ENCODE measurements at places on chromosomes 12 and 14. TPM values are rescaled to one million over a fixed set of nuclear protein-coding genes. Genes with fewer than 3 reads are reported as not detected.

The ABHD12B gene
- 0.52 TPM for polyA plus RNA-seq

The RFX4 gene
- 0.13 TPM for polyA plus RNA-seq

The EEF1AKMT3 gene
- 8.0 TPM for polyA plus RNA-seq

The FAM222A gene
- polyA plus RNA-seq = 6.3 TPM

The DPF3 gene
- 3.5 TPM for polyA plus RNA-seq

The SRGAP1 gene
- 8.6 TPM for polyA plus RNA-seq

The TGM1 gene
- polyA plus RNA-seq = 8.6 TPM

The PIWIL1 gene
- 0.19 TPM for polyA plus RNA-seq

The PCED1B gene
- 4.3 TPM for polyA plus RNA-seq

The COL2A1 gene
- polyA plus RNA-seq = 9.0 TPM

GRCh38 chr12:47887529-47887928 is 17.3 kb downstream of the VDR start:
- no peaks in the 10 kb centered on the region for H3K27me3 ChIP-seq
- H3K27ac ChIP-seq = peak overlapping the region; percentile 67
- H3K4me1 ChIP-seq = peaks cover 35% of the 10 kb centered on the region
- no peak overlapping the region for H3K4me3 ChIP-seq

DNA sequence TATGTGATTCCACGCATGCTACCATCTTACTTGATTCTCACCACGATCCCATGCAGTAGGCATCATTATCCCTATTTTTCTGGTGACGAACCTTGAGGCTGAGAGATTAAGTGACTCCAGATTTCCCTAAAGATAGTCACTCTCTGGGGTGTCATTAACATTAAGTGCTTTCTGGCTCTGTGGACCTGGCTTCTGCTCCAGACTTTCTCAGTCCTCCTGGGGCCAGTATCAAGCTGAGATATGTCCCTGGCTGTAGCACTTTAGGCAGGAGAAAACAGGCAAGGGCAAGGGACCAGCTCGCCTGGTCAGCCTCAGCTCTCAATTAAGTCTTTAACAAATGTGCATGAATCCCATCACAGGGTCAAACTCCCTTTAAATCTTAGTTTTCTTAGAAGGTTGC is 38.3 kb upstream of the PRB2 start:
- H3K27ac ChIP-seq = no peak overlapping the region
- no peak for DNase-seq
- H3K36me3 ChIP-seq = no peaks in the 10 kb centered on the region
- H3K4me1 ChIP-seq = no peaks in the 10 kb centered on the region
- no peaks in the 10 kb centered on the region for H3K27me3 ChIP-seq
- H3K4me3 ChIP-seq = no peak overlapping the region

DNA sequence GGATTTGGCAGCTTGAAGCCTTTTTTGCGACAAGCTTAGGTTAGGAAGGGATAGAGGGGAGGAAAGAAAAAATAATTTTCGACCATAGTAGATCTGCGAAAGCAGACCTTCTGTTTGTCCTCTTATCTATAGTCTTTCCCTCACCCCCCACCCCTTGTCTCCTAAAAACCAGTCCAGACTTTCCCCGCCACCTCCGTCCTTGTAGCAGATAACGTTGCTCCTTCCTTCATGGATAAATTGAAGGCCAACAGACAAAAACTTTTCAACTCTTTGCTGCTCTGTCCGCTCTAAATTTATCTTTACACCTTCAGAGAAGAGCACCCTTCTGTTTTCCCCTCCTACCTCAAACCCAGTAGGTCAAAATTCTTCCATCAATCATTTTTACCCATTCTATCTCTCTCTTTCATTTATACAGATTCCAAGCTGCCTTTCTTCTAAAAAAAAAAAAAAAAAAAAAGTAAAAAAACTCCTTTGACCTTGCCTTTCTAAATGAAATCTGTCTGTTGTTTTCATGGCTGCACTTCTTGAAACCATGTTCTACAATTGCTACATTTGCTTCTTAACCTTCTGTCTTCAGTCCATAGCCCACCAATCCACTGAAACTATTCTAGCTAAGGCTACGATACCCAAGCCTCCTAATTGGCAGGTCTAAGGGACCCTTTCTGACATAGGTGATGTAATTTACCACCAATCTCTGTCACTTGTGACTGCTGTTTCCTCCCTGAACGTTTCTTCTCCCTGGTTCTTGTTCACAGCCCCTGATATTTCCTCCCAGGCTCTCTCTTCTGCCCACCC is 11.1 kb upstream of the NEMF start:
- DNase-seq = peak; percentile 48
- no peaks in the 10 kb centered on the region for H3K36me3 ChIP-seq
- no peaks in the 10 kb centered on the region for H3K27me3 ChIP-seq
- H3K4me1 ChIP-seq = peaks cover 9% of the 10 kb centered on the region

DNA sequence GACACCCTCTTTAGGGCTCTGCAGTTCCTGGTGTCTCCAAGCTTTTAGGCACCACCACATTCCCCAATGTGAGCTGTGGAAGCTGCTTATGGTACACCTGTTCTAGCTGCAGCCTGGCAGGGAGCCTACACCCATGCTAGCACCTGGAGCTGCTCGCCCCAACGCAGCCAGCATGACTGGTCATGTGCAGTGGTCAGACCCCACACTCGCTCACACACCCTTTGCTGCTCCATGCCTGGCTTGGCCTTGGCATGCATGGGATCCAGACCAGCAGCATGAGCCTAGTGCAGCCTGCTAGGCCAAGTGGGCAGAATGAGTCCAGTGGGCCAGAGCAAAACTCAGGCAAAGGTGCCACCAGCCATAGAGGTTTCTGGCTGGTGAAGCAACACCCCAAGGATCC is 86.4 kb upstream of the OSBPL8 start:
- no peaks in the 10 kb centered on the region for H3K4me1 ChIP-seq
- H3K4me3 ChIP-seq = no peak overlapping the region
- H3K36me3 ChIP-seq = no peaks in the 10 kb centered on the region

DNA sequence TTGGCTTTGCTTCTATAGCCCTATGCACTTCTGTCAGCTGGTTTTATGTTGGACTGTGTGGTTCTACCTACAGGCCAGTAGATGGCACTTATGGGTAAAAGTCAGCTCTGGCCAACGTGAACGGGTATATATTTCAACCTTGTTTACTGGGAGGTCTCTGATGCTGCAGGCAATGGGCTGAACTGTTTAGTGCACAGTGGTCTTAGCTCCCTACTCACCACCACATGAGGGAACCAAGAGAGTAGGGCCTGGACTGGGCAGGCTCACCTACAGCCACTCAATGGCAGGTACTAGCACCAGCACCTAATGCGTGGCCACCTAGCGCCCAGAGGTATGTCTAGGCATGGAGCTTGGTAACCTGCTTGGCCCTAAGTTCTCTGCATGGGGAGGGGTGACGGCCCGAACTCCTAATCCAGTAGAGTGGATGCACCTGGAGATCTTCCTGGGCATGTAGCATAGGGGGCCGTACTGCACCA is 481.8 kb downstream of the TMEM117 start:
- no peaks in the 10 kb centered on the region for H3K27me3 ChIP-seq
- no peaks in the 10 kb centered on the region for H3K36me3 ChIP-seq
- H3K4me1 ChIP-seq = no peaks in the 10 kb centered on the region
- H3K27ac ChIP-seq = no peak overlapping the region

DNA sequence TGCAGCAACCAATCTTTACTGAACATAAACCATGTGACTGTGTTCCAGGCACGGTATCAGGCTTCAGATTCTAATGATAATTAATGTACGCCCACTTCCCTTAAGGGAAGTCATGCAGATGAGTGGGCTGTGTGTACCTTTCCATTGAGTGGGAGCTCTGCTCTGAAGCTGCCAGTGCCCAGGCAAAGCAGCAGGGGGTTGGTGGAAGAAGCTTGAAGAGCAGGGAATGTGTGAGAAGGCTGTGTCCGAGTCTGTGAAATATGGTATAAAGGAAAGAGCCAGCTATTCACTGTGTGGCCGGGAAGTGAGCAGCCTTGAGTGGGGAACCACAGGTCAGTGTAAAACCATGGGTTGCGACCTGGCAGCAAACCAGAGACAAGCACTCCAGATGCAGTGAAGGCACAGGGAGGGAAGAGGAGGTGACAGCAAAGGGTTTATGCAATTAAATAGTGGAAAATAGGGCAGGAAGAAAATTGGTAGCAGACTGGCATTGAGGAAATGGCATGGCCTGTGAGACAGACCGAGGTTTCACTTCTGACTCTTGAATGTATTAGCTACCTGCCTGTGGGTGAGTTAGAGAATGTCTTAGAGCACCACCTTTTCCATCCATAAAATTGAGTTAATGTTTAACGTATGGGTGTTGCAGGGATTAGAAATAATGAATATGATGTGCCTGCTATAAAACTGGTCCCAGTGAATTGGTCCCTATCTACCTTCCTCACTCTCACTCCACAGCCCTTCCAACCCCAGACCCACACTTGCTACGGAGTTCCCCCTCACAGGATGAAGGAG is 116.4 kb downstream of the NTF3 start:
- no peaks in the 10 kb centered on the region for H3K36me3 ChIP-seq
- peaks cover 8% of the 10 kb centered on the region for H3K27me3 ChIP-seq
- peak overlapping the region; percentile 54 for H3K27ac ChIP-seq
- peak; percentile 86 for DNase-seq
- no peak overlapping the region for H3K4me3 ChIP-seq

GRCh38 chr12:53352331-53353256 is 16.4 kb upstream of the SP7 start:
- no peaks in the 10 kb centered on the region for H3K36me3 ChIP-seq
- no peaks in the 10 kb centered on the region for H3K27me3 ChIP-seq
- peaks cover 3% of the 10 kb centered on the region for H3K4me1 ChIP-seq

GRCh38 chr14:103788086-103788485 is 59.3 kb downstream of the PPP1R13B start:
- DNase-seq = no peak
- no peak overlapping the region for H3K27ac ChIP-seq

GRCh38 chr12:31105668-31106067 is 32.0 kb downstream of the DDX11 start:
- peaks cover 6% of the 10 kb centered on the region for H3K4me1 ChIP-seq
- H3K36me3 ChIP-seq = no peaks in the 10 kb centered on the region
- H3K27ac ChIP-seq = no peak overlapping the region
- no peak overlapping the region for H3K4me3 ChIP-seq

DNA sequence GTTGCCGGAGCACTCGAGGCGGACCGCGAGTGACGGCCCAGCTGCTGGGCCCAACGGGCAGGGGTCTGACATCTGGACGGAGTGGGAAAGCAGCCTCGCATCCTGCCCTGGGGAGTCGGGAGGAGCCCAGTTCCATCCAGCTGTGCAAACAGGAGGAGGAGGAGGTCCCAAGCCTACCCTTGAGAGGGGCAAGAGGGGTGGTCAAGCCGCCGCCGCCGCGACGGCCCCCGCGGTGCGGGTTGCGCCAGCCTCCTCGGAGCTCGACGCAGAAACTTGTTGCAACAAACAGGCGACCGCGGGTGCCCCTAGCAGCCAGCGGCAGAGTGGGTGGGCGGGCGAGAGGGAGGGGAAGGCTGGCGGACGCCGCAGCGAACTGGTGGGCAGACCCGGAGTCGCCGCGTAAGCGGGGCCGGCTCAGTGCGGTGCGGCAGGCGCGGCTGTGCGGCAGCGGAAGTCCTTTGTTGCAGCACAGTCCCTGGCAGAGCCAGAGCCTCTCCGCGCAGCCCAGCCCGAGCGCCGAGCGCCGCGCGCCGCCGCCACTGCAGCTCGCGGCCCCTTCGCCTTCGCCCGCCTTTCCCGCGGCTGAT is at the start of gene ZBTB1:
TSS of gene ZBTB1 (plus strand) at position 461 of the 587 bp plus-strand sequence. CDS start 16,735 bp downstream, outside the sequence.
- H3K4me3 ChIP-seq = peak within 1 kb of the TSS; percentile 85
- peak; percentile 88 for DNase-seq
- peaks cover 38% of the 10 kb centered on the region for H3K4me1 ChIP-seq
- H3K27me3 ChIP-seq = no peaks in the 10 kb centered on the region
- peak within 1 kb of the TSS; percentile 99 for H3K27ac ChIP-seq
- H3K36me3 ChIP-seq = no peaks in the 10 kb centered on the region

GRCh38 chr12:115215544-115215943 is 531.6 kb upstream of the TBX3 start:
- no peak for DNase-seq
- no peaks in the 10 kb centered on the region for H3K27me3 ChIP-seq
- H3K27ac ChIP-seq = no peak overlapping the region
- H3K4me1 ChIP-seq = peaks cover 9% of the 10 kb centered on the region
- no peak overlapping the region for H3K4me3 ChIP-seq

DNA sequence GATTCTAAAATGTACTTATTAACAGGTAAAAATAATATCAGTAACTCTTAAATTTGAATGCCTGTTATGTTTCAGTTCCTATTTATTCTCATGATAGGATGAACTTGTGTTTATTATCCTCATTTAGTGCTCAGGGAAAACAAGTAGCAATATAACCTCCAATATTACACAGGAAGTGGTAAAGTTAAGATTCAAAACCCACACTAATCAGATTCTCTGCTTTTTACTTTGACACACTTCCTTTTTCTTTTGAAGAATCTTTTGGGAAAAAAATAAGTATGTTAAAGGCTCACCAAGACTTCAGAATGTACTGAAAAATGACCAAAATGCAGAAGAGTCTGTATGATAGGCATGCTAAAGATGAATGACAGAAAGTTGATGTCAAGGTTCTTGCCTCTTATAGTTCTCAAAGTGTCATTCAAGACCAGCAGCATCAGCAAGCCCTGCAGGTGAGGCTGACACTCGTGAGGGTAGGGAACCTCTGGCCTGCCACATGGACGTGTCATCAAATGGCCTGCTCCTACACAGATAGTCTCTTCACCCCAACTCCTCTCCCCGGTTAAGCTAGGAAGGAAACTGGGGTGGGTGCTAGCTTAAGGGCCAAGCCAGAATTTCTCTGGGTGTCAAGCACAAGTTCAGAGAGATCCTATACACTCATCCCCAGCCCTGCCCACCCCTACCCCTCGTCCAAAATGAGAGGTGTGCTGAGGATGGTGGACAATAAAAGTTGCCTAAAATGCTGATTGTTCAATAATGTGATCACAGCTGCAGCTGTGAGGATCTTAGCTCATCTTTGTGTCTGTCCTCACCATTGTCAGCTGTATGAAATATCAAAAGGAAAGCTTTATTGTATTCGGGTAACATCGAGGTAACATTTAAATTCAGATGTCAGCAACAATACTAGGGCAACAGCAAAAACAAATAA is 6.3 kb downstream of the TBPL2 start:
- H3K4me3 ChIP-seq = no peak overlapping the region
- DNase-seq = no peak
- H3K27ac ChIP-seq = no peak overlapping the region
- peaks cover 10% of the 10 kb centered on the region for H3K4me1 ChIP-seq

- H3K4me1 ChIP-seq = no peaks in the 10 kb centered on the region
- no peaks in the 10 kb centered on the region for H3K36me3 ChIP-seq
- DNase-seq = no peak
- H3K27ac ChIP-seq = no peak overlapping the region
- H3K4me3 ChIP-seq = no peak overlapping the region
- H3K27me3 ChIP-seq = no peaks in the 10 kb centered on the region
These were observed 896.4 kb downstream of the BCL11B start for GRCh38 chr14:98375566-98375965.

GRCh38 chr14:101183376-101184103 is 280.0 kb upstream of the RTL1 start:
- no peak overlapping the region for H3K4me3 ChIP-seq
- H3K27me3 ChIP-seq = no peaks in the 10 kb centered on the region
- peak overlapping the region; percentile 70 for H3K27ac ChIP-seq
- peak; percentile 80 for DNase-seq
- peaks cover 15% of the 10 kb centered on the region for H3K4me1 ChIP-seq

DNA sequence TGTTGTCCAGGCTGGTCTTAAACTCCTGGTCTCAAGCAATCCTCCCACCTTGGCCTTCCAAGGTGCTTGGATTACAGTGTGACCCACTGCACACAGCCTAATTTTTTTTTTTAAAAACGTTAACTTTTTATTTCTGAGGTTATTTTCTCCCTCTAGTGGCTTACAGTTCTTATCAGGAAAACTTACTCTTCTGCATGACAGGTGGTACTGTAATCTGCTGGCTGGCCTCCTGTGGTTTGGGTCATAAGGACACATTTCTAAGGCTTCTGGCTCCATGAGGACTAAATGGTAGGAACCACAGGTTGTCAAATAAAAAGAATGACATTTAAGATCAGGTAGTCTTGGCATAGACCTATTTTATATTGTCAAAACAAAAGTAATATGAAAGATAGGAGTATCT is 7.7 kb upstream of the NCKAP1L start:
- H3K27ac ChIP-seq = no peak overlapping the region
- H3K4me1 ChIP-seq = no peaks in the 10 kb centered on the region
- DNase-seq = no peak
